ENCODE measurements at places on chromosomes 1 and 21. TPM values are rescaled to one million over a fixed set of nuclear protein-coding genes. Genes with fewer than 3 reads are reported as not detected.
A peak's percentile ranks its signal among the peaks of the same experiment; 100 is the strongest.

Gene KIF21B
- 0.32 TPM for total RNA-seq

Gene NOS1AP
- total RNA-seq = 6.3 TPM

Gene WDR64
- total RNA-seq = not detected

Gene UBXN11
- total RNA-seq = 7.1 TPM

Gene BARHL2
- not detected for total RNA-seq

Gene EXTL1
- total RNA-seq = 6.1 TPM

Gene EDN2
- total RNA-seq = 0.92 TPM

Gene CDKN2C
- 8.2 TPM for total RNA-seq

Gene CNR2
- total RNA-seq = not detected

Gene CD1C
- total RNA-seq = not detected

Gene TNFRSF8
- 0.38 TPM for total RNA-seq

Gene KRTAP21-2
- total RNA-seq = not detected

Gene MFAP2
- 1.5 TPM for total RNA-seq

- no peaks in the 10 kb centered on the region for H3K27me3 ChIP-seq
- peaks cover 55% of the 10 kb centered on the region for H3K4me1 ChIP-seq
- no peaks in the 10 kb centered on the region for H3K36me3 ChIP-seq
- no peak overlapping the region for H3K27ac ChIP-seq
Measured at GRCh38 chr21:29299916-29300806, 1.4 kb downstream of the BACH1 start.

GRCh38 chr21:18252256-18252655 lies 7.6 kb downstream of the CHODL start:
- DNase-seq = no peak
- H3K4me1 ChIP-seq = peaks cover 5% of the 10 kb centered on the region
- H3K27ac ChIP-seq = no peak overlapping the region
- H3K4me3 ChIP-seq = no peak overlapping the region
- H3K27me3 ChIP-seq = no peaks in the 10 kb centered on the region
- no peaks in the 10 kb centered on the region for H3K36me3 ChIP-seq

DNA sequence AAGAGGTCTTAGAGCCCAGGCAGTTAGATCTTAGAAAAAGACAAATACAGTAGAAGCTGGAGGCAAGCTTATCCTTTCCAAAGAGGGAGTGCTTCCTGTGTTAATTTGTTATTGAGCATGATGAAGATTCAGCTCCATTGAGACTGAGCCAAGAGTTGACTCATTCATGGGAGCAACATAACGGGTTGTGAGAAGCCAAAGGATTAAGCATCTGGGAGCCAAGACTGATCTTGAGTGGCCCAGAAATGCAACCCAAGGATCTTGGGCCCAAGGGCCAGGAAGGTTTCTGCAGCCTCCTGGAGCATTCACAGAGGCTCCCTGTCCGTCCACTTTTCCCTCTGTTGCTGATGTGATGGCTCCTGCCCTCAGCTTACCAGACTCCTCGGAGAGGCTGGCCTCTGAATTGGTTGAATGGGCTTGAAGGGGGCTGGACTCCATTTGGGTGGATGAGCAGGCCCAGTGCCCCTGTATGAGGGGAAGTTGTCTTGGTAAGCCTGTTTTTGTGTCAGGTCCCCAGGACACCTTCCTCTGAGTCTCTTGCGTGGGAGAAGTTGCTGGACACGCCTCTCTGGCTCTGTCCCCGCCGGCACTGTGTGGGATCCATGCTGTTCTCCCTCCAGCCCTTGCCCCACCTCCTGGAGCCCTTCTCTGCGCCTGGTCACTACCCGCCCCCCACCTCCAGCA lies 42.4 kb downstream of the PDE9A start:
- peaks cover 3% of the 10 kb centered on the region for H3K27me3 ChIP-seq
- no peaks in the 10 kb centered on the region for H3K36me3 ChIP-seq
- no peak overlapping the region for H3K4me3 ChIP-seq
- peak; percentile 42 for DNase-seq

DNA sequence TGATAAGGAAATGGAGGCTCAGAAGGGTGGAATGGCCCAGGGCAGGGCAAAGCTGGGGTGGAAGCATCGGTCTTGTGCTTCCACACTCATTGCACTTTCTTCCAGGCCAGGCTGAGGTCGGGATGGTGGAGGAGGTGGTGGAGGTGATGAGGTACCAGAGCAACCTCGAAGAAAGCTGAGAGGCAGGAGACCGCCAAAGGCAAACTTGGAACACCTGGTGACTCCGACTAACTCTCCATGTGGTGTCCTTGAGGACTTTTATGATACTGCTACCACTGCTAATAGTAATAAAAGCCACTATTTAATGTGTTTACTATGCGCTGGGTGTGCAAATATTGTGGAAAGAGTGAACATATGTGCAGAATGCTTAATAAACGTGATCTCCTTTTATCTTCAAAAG lies 16.9 kb upstream of the BTG2 start:
- DNase-seq = no peak
- peaks cover 47% of the 10 kb centered on the region for H3K4me1 ChIP-seq
- H3K27ac ChIP-seq = peak overlapping the region; percentile 95
- H3K36me3 ChIP-seq = no peaks in the 10 kb centered on the region

GRCh38 chr1:245156736-245157505 lies 2.1 kb downstream of the KIF26B start:
- no peak for DNase-seq
- H3K27me3 ChIP-seq = peaks cover 64% of the 10 kb centered on the region
- no peaks in the 10 kb centered on the region for H3K36me3 ChIP-seq
- H3K4me3 ChIP-seq = peak overlapping the region; percentile 63
- H3K27ac ChIP-seq = no peak overlapping the region

DNA sequence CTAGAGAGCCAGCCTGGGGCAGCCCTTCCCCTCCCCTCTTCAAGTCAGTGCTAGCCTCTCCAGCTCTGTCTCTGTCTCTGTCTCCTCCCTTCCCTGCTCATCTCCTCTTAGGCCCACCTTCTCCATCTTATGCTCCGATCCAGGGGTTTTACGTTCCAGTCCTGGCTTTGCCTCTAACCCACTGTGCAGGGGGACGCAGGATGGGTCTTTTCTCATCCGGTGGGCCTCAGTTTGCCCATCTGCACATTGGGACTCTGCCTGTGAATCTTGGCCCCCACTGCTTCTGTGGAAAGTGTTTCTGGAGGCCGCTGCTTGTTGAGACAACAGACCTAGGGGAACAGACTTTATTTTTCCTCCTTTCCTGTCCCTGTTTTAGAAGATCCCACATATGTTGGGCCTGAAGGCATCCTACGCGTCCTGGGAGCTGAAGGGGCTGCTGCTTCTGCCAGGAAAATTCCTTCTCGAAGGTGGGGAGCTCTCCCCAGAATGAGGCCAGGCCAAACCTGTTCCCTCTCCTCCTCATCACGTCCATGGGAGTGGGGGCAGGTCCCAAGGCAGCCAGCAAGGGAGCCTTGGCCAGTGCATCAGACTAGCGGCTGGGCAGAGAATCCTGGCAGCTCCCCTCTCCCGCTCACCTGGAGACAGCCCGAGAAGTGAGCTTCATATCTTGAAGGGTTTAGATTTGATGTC lies 99.5 kb upstream of the CSF3R start:
- peaks cover 66% of the 10 kb centered on the region for H3K27me3 ChIP-seq
- DNase-seq = no peak
- H3K4me1 ChIP-seq = no peaks in the 10 kb centered on the region
- H3K36me3 ChIP-seq = no peaks in the 10 kb centered on the region
- no peak overlapping the region for H3K4me3 ChIP-seq

GRCh38 chr1:180672505-180672904 lies 40.7 kb downstream of the XPR1 start:
- H3K36me3 ChIP-seq = peaks cover 4% of the 10 kb centered on the region
- DNase-seq = no peak
- H3K27ac ChIP-seq = no peak overlapping the region
- H3K4me3 ChIP-seq = no peak overlapping the region

DNA sequence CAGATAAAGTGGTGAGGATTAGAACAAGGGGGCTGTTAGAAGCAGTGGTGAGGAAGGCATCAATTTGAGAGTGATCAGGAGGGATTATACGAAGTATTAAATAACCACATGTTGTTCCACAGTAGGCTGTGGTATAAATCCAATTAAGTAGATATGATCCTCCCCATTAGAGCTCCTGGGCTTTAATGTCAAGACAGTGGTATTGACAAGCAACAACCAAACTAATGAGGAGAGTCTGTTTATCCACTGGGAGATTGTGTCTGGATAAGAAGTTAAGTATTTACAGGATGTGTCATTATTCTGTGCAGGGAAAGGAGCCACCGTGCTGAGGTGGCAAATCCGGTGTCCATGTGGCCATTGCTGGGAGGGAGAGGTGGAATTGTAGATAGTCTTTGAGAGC lies 5.8 kb downstream of the ACTN2 start:
- H3K4me1 ChIP-seq = peaks cover 25% of the 10 kb centered on the region
- no peaks in the 10 kb centered on the region for H3K27me3 ChIP-seq
- peak overlapping the region; percentile 51 for H3K4me3 ChIP-seq
- no peak overlapping the region for H3K27ac ChIP-seq
- no peak for DNase-seq

- H3K4me3 ChIP-seq = no peak overlapping the region
- H3K4me1 ChIP-seq = peaks cover 49% of the 10 kb centered on the region
- no peak for DNase-seq
- H3K27ac ChIP-seq = no peak overlapping the region
Measured at GRCh38 chr1:167641786-167642500, 11.9 kb downstream of the RCSD1 start.

DNA sequence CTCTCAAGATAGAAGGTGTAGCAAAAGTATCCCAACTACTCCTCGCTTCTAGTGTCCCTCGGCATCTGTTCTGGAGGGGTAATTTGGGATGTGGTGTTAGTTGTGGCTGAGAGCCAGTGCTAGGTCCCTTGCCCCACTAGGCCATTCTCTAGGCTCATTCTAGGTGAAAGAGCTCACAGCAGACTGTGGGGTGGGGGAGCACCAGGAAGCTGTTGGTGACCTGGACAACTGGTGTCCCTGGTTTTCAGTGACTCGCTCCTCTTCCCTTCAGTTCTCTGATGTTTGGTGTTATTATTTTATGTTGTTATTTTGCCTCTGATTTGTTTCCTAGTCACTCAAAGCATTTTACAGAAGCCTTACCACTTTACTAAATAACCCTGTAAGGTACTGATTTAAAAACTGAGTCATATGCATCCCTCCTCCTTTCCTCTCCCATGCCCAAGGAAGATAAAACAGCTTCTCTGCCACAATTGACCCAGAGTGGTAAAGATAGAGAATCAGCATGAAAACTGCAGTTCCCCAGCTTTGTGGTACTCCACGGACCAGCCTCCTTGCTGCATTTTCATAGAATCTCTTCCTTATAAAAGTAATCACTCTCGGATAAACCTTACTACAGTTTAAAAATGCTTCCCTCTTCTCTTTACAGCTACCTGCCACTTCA lies 14.1 kb downstream of the DYRK3 start:
- no peak for DNase-seq
- peaks cover 26% of the 10 kb centered on the region for H3K4me1 ChIP-seq
- H3K27me3 ChIP-seq = no peaks in the 10 kb centered on the region
- H3K36me3 ChIP-seq = no peaks in the 10 kb centered on the region

GRCh38 chr1:206685334-206685768 lies 646 bp downstream of the MAPKAPK2 start:
- H3K4me1 ChIP-seq = peaks cover 20% of the 10 kb centered on the region
- peak overlapping the region; percentile 97 for H3K27ac ChIP-seq
- peak overlapping the region; percentile 84 for H3K4me3 ChIP-seq
- no peak for DNase-seq
- no peaks in the 10 kb centered on the region for H3K27me3 ChIP-seq
- H3K36me3 ChIP-seq = no peaks in the 10 kb centered on the region

DNA sequence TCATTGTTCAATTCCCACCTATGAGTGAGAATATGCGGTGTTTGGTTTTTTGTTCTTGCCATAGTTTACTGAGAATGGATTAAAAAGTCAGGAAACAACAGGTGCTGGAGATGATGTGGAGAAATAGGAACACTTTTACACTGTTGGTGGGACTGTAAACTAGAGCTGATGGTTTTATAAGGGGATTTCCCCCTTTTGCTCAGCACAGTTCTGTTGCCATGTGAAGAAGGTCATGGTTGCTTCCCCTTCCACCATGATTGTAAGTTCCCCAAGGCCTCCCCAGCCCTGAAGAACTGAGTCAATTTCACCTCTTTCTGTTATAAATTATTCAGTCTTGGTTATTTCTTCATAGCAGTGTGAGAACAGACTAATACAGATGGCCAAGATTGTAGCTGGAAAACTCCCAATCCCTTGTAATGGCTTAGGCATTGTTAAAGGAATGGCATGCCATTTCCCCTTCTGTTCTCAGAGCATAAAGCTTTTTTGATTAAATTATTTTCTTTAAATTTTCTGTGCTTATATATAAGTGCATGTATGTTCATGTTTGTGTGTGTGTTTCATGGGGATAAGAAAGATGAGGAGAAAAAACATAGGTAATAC lies 144.8 kb downstream of the BACH1 start:
- no peak overlapping the region for H3K27ac ChIP-seq
- H3K4me3 ChIP-seq = no peak overlapping the region
- no peak for DNase-seq
- H3K36me3 ChIP-seq = no peaks in the 10 kb centered on the region

- H3K36me3 ChIP-seq = no peaks in the 10 kb centered on the region
- no peak for DNase-seq
- peaks cover 33% of the 10 kb centered on the region for H3K4me1 ChIP-seq
- no peak overlapping the region for H3K4me3 ChIP-seq
Measured at GRCh38 chr1:234579967-234580366, 30.0 kb downstream of the IRF2BP2 start.

DNA sequence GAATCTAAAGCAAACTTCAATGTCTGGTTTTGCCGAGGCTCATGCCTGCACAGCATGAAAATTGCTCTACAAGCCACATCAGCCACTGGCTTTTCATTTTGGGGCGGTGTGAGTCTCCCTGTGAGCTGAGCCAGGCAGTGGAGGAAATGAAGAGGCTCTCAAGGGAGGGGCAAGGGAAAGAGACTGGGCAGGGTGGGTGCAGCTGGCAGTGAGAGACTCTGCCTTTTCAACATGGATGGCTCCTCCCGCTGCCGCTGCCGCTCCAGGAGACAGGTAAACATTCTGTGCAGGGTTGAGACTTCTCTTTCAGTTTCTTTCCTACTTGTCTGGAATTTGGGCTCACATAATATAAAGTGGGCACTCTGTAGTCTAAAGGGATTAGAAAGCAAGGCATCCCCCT lies 11.3 kb upstream of the CTSE start:
- no peak for DNase-seq
- no peak overlapping the region for H3K4me3 ChIP-seq
- no peaks in the 10 kb centered on the region for H3K36me3 ChIP-seq
- no peak overlapping the region for H3K27ac ChIP-seq
- peaks cover 23% of the 10 kb centered on the region for H3K27me3 ChIP-seq

- H3K27me3 ChIP-seq = no peaks in the 10 kb centered on the region
- peak overlapping the region; percentile 9 for H3K27ac ChIP-seq
- no peaks in the 10 kb centered on the region for H3K36me3 ChIP-seq
- no peak overlapping the region for H3K4me3 ChIP-seq
- peaks cover 77% of the 10 kb centered on the region for H3K4me1 ChIP-seq
Measured at GRCh38 chr1:6795661-6796060, 10.4 kb downstream of the CAMTA1 start.

DNA sequence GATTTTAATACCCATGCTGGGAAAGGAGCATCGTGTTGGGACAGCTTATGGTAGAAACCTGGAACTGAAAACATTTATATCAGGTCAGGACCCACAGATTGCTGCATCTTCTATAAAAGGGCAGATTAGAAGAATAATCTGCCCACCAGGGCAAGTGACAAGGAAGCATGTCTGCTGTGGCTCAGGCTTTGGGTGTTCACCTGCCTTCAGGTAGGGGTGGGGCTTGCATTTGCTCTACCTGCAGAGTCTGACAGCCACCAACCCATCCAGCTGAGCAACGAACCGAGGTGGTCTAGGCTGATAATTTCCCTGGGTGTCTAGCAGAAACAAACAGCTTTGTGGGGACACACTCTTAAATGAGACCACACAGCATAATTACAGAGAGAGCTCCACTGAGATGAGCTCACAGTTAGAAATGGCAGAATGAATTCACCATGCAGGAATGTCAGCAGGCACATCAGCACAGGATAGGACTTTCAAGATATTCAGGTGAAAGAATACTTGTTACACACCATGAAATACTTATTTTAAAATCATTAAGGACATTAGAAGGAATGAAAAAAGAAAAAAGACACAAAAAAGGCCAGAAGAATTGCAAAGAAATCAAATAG lies 36.1 kb upstream of the B3GALT5 start:
- H3K4me1 ChIP-seq = no peaks in the 10 kb centered on the region
- no peaks in the 10 kb centered on the region for H3K36me3 ChIP-seq
- no peak for DNase-seq
- H3K27ac ChIP-seq = no peak overlapping the region

Data from heart right ventricle (tissue), 16 donors.